Epithelial cell of proximal tubule (primary cell): ENCODE measurements at places on chromosomes 6 and 20.

DNA sequence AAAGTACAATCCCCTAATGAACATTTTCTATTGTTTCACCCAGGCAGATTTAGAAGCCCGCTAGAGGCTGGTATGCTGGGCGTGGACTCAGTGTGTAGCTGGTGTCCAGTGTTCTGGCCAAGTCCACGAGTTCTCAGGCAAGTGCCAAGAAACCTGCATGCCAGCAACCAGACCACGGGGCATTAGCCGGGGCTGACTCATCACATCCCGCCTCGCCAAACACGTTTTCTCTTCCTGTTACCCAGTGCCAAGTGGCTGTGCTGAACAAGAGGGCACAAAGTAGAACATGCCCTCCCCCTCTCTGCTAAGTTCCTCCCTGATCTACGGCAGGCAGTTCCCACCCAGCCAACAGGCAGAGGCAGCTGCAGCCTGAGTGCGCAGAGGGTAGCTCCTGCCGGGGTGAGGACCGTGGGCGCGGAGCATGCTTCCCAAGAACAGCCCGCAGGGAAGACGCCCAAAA, 29.6 kb downstream of the RAMACL start:
- peak; percentile 96 for DNase-seq

GRCh38 chr6:52423971-52424381, 3.8 kb downstream of the EFHC1 start:
- DNase-seq = peak; percentile 67

- DNase-seq = peak; percentile 30
Observed at GRCh38 chr6:95249175-95249574, 328.2 kb upstream of the MANEA start.

DNA sequence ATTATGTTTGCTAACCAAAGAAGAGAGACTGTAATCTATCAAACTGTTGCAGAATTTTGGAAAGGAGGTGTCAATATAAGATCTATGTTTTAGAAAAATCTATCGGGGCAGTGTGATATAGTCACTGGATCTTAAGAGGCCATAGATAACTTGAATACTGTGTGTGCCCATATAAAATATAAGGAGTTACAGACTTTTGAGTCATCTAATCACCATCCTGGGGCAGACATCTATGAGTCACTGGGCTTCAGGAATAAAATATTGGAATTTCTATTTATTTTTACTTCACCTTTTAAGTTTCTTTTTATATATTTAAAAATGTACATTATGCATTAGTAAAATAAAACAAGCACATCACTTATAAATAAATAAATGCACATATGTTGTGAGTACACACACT, 509.3 kb upstream of the MAN1A1 start:
- DNase-seq = no peak

- DNase-seq = no peak
Observed at GRCh38 chr6:40376113-40376650, 211.0 kb downstream of the LRFN2 start.
